Amniotic epithelial cell (primary cell): ENCODE measurements at places on chromosomes 5 and 9.

DNA sequence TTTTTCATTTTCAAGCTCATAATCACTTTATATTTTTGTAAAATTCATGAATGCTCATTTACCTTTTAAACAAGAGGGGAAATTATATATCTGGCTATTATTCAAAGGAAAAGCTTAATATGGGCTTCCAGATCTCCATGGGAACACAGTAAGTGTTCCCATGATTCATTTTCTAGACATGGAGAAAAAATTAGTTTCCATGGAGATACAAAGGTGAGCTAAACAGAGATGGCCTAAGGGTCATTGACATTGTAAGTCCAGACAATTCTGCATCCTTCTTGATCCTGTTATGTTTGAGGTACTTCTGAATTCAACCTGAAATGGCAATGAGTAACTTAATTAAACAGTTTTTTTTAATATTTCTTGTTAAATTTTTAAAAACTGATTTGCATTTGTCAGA lies 341.4 kb upstream of the PRR16 start:
- DNase-seq, result peak; percentile 7

DNA sequence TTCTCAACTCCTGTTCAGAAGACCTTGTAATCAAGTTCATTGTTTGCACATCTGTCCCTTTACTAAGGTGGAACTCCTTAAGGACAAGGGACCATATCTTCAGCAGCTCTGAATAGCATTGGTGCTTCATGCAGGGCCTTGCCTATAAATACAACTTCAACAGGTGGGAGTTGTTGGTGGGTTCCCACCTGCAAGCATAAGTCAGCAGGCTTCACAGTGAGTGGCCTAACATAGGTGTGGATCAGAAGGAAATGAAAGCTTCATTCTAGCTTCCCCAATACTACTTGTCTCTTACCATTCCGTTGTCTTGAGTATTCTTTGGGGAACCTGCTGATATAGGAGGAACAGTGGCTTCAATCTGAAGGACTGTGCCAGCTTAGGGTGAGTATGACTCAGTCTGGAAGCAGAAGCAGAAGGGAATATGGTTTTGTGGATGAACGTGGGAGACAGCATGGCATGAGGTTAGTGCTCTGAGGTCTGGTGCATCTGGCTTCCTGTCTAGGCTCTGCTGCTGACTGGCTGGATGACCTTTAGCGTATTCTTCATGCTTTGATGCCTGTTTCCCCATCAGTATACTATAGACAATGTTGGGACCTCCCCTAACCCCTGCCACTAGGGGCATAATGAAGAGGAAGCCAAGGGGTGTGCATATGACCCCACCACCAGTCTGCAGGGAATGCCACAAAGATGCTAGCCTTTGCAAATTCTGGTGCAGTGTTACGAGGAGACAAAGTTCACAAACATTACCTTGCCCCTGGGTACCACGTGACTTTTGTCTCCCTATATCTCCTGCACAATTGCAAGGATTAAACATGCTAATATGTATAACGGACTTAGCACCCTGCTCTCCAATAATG lies 192.3 kb downstream of the PALM2AKAP2 start:
- DNase-seq, result no peak

GRCh38 chr5:2134543-2135292 lies 252.0 kb upstream of the IRX4 start:
- DNase-seq, result no peak

GRCh38 chr5:107342371-107342770 lies 328.4 kb downstream of the EFNA5 start:
- no peak for DNase-seq

DNA sequence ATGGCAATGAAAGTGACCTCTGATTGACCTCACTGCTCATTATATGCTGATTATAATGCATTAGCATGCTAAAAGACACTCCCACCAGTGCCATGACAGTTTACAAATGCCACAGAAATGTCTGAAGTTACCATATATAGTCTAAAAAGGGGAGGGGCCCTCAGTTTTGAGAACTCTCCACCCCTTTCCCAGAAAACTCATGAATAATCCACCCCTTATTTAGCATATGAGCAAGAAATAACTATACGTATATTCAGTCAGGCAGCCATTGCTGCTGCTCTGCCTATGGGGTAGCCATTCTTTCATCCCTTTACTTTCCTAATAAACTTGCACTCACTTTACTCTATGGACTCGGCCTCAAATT lies 163.1 kb downstream of the ESM1 start:
- DNase-seq, result no peak

GRCh38 chr5:175887463-175887862 lies 16.1 kb downstream of the CPLX2 start:
- no peak for DNase-seq

- peak; percentile 94 for DNase-seq
These were observed 39.6 kb downstream of the SFXN1 start for GRCh38 chr5:175517824-175518450.

GRCh38 chr5:22504411-22504810 lies 348.7 kb downstream of the CDH12 start:
- DNase-seq, result no peak

DNA sequence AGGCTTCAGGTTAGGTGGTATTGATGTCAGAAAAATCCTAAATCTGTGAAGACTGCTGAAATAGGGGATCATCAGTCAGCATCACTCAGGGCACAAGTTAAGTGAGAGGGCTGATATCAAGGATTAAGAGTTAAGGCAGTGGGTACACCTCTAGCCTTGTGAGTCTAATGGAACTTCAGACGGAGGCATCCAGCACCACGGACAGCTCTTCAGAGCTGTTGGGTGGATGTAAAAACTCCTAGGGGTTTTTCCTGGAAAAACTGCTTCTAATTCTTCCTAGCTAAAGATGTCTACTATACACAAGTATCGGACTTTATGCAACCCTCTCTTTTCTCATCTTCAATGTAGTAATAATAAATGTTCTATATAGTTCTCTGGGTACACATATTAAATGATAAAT lies 165.9 kb downstream of the SH3GL2 start:
- peak; percentile 3 for DNase-seq

- DNase-seq, result no peak
These were observed 8.8 kb upstream of the FCN2 start for GRCh38 chr9:134871697-134872340.

DNA sequence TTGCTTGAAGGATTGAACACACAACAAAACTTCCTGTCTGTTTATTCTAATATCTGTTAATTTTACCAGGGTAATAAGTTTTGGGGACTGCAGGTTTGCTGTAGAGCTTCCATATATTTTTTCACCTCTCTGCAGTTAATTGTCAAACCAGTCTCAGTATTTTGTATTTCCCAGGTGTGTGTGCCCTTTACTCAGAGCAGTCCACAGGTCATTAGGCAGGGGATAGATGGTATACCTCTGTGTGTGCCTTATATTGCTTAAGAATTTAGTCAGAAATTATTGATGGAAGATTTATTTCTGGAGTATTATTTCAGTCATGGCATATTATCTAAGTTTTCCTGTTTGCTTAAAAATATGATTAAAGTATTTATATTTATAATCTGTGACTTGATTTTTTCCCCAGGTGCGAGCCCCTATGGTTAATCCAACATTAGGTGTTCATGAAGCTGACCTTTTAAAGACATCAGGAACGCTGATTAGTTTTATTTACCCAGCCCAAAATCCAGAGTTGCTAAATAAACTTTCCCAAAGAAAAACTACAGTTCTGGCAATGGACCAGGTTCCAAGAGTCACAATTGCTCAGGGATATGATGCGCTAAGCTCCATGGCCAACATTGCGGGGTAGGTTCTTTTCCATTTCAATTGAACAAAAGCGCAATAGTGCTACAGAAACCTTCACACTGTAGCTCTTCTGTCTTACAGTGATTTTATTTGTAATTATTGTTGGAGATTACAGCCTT lies 12.6 kb downstream of the NNT start:
- DNase-seq, result no peak

DNA sequence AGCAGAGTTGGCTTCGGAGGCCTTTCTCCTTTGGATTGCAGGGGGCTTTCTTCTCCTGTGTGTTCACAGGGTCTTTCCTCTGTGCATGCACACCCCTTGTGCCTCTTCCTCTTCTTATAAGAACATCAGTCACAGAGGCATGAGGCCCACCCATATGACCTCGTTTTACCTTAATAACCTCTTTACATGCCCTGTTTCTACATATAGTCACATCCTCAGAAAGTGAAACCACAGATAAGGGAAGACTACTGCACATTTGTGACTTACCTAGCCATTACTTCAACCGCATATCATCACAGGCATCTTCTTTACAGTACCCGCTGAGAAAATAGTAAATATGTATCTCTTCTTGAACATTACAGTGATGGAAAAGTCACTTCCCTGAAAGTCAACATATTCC lies 204.9 kb upstream of the TARS1 start:
- no peak for DNase-seq

DNA sequence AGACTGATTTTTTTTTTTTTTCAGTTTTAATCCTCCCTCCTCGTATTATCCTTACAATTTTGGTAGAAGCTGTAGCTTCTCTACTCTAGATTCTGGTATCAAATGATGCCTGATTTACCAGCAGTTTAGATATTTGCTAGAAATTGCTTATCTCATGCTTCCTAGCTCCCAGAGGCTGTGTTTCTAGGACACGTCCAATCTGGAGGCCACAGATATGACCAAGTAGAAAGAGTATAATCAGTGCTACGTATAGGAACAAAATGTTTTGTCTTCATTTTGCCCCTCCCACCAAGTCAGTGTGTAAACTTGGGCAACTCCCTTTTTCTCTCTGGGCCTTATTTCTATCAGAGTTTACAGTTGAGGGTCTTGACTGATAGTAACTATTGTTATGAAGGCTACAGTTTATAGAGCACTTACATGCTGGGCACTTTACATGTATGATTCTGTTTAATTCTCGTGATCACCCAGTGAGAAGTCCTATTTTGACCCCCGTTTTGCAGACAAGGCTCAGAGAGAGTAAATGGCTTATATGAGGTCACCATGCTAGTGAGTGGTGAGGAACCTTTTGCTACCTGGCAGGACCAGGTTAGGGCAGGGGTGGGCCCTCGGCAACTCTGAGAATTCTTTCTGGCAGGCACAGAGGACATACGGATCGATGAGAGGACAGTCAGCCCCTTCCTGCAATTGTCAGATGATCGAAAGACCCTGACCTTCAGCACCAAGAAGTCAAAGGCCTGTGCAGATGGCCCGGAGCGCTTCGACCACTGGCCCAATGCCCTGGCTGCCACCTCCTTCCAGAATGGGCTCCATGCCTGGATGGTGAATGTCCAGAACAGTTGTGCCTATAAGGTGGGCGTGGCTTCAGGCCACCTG lies 7.6 kb downstream of the HDHD3 start:
- no peak for DNase-seq

GRCh38 chr9:120775859-120776258 lies 17.4 kb downstream of the FBXW2 start:
- DNase-seq, result no peak

GRCh38 chr9:34370335-34370969 lies 6.2 kb downstream of the MYORG start:
- no peak for DNase-seq

GRCh38 chr9:82209797-82210470 lies 221.4 kb downstream of the SPATA31D1 start:
- no peak for DNase-seq

DNA sequence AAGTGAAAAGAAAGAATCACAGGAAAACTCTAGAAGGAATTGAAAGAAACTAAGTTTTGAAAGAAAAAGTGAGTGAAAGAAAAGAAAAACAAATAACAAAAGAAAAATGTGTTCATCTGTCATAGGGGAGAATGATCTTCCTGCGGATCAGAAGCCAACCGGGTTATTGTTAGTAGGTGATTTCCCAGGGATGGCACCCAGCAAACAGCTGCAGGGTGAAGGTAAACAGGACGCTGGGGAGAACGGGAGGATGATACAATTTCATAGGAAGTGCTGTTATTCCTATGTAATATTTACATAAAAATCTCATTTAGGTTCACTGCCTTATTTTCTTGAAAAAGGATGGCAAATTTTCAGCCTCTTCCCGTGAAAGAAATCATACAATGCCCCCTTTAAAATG lies 72.4 kb upstream of the LHFPL2 start:
- DNase-seq, result no peak

GRCh38 chr5:80220245-80220897 lies 35.5 kb downstream of the SERINC5 start:
- DNase-seq, result no peak

DNA sequence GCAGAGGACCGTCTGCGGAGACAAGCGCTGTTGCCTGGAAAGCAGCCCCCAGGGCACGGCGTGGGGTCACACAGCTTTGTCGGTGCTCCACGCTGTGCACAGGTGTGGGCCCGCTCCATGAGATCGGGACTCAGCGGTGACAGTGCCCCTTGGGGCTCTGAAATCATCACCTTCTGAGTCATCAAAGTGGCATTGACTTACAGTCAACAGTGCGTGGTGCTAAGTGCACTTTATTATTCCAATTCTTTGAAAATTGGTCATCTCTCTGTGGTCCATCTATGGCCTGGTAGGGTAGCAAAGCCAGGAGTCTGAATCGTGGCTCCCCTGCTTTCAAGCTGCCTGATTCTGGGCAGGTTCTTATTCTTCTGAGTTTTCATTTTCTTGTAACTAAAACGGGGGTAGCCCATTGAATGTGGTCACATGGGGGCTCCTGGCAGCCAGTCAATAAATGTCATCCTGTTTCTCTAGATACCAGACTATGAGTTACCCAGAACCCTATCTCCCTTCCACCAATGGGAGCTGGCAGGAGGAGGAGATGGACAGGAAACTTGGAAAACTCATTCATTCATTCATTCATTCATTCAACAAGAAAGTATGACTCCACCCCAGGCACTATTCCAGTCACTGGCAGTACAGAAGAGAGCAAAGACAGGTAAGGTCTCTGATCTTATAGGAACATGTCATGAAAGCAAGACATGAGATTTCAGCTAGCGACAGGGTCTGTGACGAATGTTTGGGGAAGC lies 20.3 kb upstream of the UNC5A start:
- no peak for DNase-seq

DNA sequence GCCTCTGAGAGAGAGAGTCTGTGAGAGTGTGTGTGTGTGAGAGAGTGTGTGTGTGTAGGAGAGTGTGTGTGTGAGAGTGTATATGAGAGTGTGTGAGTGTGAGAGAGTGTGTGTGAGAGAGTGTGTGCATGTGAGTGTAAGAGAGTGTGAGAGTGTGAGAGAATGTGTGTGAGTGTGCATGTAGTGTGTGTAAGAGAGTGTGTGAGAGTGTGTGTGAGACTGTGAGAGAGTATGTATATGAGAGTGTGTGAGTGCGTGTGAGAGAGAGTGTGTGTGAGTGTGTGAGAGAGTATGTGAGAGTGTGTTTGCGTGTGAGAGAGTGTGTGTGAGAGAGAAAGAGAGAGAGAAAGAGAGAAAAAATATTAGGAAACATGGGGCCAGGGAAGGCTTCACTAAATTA lies 588.3 kb upstream of the SGCD start:
- no peak for DNase-seq
